Frontal cortex (tissue), 4 donors: ENCODE measurements at places on chromosomes 1 and 21. TPM values are rescaled to one million over a fixed set of nuclear protein-coding genes. Genes with fewer than 3 reads are reported as not detected.

The TEX38 gene
- total RNA-seq = not detected

- DNase-seq = no peak
These were observed 15.1 kb upstream of the B3GALT5 start for GRCh38 chr21:39597595-39597994.

- no peak for DNase-seq
These were observed 43.0 kb downstream of the GALNT2 start for GRCh38 chr1:230109895-230110667.

The ADIPOR1 gene
- total RNA-seq = 51.4 TPM

DNA sequence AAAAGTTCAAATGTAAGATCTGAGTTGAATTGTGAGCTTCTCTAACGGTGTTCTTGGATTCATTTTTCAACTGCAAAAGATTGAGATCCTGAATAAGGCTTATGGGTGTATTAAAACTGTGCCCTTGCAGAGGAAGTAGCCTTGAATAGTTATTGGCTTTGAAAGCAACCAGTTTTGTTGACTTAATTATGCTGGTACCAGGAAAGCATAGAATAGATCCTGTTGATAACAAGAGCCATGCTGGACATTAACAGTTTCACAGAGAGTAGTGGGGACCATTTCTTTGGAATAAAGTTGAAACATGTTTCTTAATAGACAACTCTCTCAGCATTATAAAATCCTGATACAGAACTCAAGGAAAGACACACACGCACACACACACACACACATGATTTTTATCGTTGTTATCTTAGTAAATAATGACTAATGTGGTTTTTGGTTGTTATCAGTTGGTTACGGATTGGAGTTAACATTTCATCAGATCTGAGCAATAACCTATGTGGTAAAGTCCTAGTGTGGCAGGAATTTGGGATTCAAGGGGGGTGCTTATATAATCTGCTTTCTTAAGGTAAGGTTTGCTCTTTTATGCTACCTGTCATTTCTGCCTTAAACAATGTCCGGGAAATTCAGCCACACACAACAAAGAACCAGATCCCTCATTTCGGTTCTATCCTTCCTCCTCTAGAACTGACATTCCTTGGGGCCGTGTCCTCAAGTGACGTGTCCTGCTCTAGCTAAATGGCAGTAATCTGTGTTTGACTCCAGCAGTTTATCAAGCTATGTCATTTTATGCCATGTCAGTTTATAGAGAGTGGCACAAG is 330.9 kb downstream of the CHRM3 start:
- DNase-seq = no peak

DNA sequence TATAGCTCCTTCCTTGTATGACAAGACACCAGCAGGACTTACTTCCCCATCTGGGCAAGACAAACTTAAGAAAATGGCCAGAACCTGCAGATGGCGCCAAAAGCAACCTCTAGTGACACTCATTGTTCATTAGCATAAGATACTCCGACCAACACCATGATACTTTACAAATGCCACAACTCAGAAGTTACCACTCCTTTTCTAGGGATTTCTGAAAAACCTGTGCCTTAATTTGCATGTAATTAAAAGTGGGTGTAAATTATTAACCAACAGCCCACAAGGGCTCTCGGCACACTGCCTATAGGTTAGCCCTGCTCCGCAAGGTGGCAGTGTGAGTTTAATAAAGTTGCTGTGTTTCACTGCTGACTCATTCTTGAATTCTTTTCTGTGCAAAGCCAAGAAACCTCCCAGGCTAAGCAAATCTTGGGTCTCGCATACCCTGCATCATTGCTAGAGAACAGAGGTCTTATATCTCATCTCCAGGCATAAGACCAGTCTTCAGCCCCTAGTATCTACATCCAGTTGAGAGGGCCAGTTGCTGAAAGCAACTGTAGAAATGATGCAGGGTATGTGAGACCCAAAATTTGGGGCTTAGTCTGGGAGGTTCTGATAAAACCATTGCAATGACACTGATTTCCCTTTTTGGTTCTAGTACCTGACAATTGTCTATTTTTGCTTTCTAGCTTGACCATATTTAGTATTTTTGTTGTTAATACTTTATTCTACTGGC is 86.4 kb downstream of the FAF1 start:
- DNase-seq = no peak

DNA sequence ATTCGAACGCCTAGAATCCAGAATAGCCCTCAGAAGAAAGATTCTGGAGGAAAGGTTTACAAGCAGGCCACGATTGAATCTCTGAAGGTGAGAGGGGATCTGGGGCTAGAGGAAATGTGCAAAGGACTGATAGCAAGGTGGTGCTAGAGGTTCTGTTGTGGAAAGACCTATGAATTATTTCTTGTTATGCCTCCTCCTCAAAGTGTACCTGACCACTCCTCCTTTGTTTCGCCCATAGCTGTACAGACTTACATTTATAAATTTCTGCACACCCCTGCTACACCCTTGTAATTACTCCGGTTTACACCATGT is 986 bp downstream of the TCEANC2 start:
- no peak for DNase-seq

GRCh38 chr1:76023669-76024435 is 50.7 kb upstream of the ST6GALNAC3 start:
- no peak for DNase-seq

DNA sequence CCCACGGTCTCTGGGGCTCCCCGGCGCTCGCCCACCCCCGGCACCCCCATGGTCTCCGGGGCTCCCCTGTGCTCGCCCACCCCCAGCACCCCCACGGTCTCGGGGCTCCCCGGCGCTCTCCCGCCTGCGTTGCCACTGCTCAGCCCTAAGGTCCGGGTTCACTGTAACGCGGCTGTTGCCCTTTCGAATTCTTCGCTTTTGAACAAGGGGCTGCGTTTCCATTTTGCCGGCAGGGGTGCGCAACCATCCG is 5.2 kb upstream of the FTCD start:
- DNase-seq = no peak

DNA sequence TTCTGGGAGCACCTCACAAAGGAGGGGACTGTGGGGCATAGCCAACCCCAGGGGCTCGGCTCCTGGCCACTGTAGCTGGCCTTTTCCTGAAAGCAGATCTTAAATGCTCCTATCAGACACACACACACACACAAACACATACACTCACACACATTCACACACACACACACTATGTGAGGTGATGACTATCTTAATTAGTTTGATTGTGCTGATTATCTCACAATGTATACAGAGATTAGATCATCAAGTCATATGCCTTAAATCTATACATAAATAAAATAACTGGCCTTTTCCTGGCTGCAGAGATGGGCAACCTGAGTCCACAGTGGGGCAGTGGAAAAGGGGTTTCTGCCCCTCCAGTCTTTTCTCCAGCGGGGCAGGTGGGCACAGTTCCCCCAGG is 27.1 kb downstream of the LGR6 start:
- no peak for DNase-seq

The CLCNKB gene
- total RNA-seq = under 0.01 TPM

DNA sequence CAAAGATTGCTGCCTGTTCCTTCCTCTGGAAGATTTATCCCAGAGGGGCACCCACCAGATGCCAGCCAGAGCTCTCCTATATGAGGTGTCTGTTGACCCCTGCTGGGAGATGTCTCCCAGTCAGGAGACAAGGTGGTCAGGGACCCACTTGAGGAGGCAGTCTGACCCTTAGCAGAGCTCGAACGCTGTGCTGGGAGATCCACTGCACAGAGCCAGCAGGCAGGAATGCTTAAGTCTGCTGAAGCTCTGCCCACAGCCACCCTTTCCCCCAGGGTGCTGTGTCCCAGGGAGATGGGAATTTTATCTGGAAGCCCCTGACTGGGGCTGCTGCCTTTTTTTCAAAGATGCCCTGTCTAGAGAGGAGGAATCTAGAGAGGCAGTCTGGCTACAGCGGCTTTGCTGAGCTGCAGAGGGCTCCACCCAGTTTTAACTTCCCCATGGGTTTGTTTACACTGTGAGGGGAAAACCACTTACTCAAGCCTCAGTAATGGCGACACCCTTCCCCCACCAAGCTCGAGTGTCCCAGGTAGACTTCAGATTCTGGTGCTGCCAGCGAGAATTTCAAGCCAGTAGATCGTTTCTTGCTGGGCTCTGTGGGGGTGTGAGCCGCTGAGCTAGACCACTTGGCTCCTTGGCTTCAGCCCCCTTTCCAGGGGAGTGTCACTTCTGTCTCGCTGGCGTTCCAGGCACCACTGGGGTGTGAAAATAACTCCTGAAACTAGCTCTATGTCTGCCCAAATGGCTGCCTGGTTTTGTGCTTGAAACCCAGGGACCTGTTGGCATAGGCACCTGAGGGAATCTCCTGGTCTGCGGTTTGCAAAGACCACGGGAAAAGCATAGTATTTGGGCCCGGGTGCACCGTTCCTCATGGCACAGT is 51.1 kb upstream of the PDC start:
- no peak for DNase-seq

DNA sequence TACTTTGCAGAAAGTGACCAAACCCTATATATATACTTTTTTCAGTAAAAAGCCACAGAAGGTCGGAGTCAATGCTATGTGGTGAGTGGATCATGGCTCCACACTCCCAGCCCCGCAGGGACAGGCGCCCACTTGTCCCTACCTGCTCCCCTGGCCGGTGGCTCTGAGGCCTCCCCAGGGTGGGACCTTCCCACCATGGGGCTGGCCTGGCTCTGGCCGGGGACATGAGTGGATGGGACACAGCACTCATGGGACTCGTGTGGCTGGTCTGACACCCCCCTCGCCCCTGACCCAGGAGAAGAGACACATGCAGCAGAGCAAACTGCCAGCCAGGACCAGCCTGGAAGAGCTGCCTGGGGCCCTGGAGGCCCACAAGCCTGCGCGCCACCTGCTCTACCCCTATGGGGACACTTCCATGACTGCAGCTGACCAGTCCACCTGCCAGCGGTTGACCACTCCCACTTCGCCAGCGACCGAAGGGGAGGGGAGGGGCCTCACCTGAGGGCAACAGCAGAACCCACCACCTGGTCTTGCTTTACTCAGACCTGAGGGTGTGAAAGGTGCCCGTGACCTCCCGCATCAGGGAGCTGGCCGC is 2.2 kb downstream of the SPATC1L start:
- DNase-seq = no peak

The CRYBG2 gene
- total RNA-seq = 0.41 TPM

DNA sequence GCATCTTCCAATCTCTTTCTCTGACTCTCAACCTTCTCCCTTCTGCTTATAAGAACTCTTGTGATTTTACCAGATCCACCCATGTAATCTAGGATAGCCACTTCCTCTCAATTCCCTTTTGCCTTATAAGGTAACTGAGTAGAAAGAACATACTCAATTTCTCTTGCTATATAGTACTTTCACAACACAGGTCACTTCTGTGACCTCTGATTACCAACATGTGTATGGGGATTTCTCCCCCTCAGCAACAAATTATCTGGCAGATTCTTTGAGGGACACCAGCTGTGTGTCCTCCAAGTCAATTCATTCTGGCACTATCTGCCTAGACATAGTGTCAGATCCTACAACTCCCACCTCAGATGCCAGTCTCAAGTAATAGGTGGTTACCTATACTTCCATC is 62.5 kb downstream of the IL23R start:
- no peak for DNase-seq

- DNase-seq = no peak
These were observed 16.5 kb upstream of the EPHA2 start for GRCh38 chr1:16172218-16172830.

The DSCAM gene
- total RNA-seq = 11.8 TPM
